Ascending aorta (tissue), 2 donors: ENCODE measurements at places on chromosomes 5 and 9. TPM values are rescaled to one million over a fixed set of nuclear protein-coding genes. Genes with fewer than 3 reads are reported as not detected.
A peak's percentile ranks its signal among the peaks of the same experiment; 100 is the strongest.

RETREG1 gene
- total RNA-seq = 2.9 TPM

C1QTNF2 gene
- 3.7 TPM for total RNA-seq

DNA sequence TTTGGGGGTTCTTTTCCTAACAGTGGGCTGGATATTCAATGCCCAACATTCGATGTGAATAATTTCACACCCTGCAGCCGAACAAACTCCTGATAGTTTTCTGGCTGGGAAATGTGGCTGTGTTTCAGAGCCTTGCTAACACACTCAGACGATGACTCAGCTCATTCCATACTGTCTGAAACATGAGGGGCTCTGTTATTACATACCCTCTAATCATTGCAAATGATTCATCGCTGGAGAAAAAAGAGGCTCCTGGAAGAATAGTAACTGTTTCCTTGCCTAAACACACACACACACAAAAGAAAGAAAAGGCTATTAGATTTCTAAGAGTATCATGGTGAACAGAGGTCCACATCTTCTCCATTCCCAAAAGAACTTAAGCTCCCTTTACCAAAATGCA, 75.8 kb downstream of the OXCT1 start:
- H3K4me3 ChIP-seq = no peak overlapping the region
- peak overlapping the region; percentile 65 for H3K27ac ChIP-seq
- H3K4me1 ChIP-seq = no peaks in the 10 kb centered on the region
- DNase-seq = no peak
- H3K27me3 ChIP-seq = no peaks in the 10 kb centered on the region
- no peaks in the 10 kb centered on the region for H3K36me3 ChIP-seq

DNA sequence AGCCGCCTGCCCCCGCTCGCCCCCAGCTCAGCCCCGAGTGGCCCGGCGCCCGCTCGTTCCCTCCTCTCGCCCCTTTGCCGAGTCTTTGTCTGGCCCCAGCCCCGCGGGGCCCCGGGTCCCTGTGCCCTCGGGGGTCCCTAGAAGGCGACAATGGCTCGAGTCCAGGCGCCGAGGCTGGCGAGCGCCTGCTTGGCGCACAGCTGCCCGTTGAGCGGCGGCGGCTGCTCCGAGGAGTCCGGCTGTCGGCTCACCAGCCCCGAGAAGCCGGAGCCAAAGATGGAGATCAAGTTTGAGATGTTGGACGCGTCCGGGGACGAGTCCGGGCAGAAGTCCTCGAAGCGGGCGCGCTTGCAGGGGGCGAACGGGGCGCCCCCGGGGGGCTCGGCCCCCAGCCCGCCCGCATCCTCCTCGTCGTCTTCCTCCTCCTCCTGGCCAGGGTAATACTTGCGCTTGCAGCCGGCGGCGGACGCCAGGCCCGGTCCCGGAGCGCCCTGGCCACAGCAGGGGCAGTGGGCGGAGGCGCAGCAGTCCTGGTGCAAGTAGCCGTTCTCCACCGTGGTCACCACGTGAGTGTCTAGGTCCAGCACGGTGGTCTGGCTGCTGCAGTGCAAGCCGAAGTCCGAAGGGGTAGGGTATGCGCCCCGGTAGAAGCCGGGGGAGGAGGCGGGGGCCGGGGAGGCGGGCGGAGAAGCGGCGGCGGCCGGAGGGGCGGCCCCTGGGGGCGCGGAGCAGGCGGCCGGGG, 1.2 kb downstream of the IER5L start:
- H3K4me3 ChIP-seq = peak overlapping the region; percentile 100
- peaks cover 22% of the 10 kb centered on the region for H3K4me1 ChIP-seq
- DNase-seq = no peak

GRCh38 chr5:676699-677076, 16.5 kb downstream of the TPPP start:
- peaks cover 30% of the 10 kb centered on the region for H3K4me1 ChIP-seq
- no peak overlapping the region for H3K4me3 ChIP-seq
- DNase-seq = no peak
- H3K36me3 ChIP-seq = no peaks in the 10 kb centered on the region

DNA sequence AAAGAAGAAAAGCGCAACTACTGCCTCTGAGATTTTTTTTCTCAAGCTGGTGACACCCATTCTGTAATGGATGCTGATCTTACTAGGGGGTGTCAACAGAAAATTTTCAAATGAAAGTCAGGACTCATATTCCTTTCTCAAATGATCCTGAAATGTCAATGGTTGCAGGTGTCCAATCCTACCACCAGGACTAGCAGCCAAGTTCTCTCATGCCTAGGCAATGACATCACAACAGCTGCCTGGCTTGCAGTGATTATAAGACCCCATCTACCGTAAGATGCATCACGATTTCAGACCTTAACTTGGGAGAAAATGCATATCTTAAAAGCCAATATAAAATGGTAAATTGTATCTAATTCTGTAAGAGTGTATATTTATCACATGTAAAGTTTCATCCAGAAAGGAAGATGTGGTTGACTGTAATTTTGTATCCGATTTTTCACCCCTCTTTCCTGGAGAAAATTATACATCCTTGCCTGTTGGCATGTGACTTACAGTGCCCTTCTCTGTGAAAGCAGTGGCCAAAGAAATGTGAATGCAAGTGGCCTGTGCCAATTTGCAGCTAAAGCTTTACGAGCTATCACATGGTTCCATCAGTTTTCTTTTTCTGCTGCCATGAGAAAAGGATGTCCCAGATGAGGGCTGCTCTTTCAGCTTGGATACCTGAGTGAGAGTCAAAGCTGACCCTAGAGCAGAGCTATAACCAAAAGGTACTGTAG, 104.4 kb downstream of the DENND1A start:
- H3K4me3 ChIP-seq = no peak overlapping the region
- H3K27me3 ChIP-seq = no peaks in the 10 kb centered on the region
- no peaks in the 10 kb centered on the region for H3K4me1 ChIP-seq
- H3K36me3 ChIP-seq = no peaks in the 10 kb centered on the region
